ENCODE measurements at places on chromosomes 13 and 19.

GRCh38 chr19:44746946-44747738 lies 1.4 kb upstream of the BCL3 start:
- peak; percentile 96 for DNase-seq

GRCh38 chr13:18996627-18997051 lies 185.0 kb downstream of the TUBA3C start:
- no peak for DNase-seq

GRCh38 chr13:74987124-74987690 lies 494.8 kb downstream of the TBC1D4 start:
- DNase-seq, result no peak

DNA sequence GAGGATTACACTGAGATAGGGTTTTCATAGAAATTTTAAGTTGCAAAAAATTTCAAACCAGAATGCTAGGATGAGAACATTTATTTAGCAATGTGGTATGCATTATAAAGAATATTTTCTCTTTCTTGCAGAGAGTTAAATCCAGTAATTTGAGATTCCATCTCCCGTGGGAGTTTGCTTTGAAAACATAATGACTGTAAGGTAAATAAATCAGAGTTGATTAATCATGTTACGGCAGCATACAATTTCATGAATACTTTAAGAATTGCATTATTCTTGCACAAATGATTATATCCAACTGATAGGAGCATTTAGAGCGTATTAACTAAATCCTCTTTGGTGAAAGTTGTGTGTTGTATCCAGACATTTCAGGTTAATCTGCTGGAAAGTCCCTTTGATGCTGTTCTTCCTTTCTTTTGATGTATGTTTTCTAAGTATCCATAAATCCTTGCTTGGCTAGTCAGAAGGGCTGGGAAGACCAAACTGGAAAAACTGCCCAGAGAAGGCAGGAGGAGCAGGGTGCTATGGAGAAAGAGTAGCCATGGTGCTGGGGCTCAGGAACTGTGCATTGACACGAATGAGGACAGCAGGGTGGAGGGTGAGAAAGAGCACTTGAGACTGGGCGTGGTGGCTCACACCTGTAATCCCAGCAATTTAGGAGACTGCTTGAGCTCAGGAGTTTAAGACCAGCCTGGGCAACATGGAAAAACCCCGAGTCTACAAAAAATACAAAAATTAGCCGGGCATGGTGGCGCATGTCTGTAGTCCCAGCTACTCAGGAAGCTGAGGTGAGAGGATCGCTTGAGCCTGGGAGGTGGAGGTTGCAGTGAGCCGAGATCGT lies 4.8 kb upstream of the GJA3 start:
- DNase-seq, result peak; percentile 46

DNA sequence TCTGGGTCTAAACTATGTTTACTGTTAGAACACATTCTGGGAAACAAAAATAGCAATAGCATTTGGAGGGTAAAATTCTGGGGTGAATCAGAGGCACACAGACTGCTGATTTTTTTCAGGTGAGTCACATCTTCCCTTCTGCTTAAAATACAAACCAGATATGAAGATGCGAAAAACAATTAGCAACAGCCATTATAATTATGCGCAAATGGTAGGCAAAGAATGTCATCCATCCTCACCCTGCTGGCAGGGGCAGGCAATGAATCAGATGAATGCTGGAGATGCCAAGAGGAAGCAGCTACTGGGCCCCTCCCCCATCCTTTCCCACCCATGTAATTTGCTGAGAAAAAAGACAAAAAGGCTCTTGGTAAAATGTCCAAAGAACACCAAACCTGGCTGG lies 282.9 kb downstream of the KLF5 start:
- DNase-seq, result peak; percentile 68

GRCh38 chr13:45527699-45528462 lies 63.1 kb downstream of the COG3 start:
- DNase-seq, result no peak

Data from fibroblast of mammary gland (primary cell).